ENCODE measurements at places on chromosomes 13 and 19.

- DNase-seq, result no peak
Observed at GRCh38 chr19:2462635-2463421, 6.1 kb upstream of the LMNB2 start.

DNA sequence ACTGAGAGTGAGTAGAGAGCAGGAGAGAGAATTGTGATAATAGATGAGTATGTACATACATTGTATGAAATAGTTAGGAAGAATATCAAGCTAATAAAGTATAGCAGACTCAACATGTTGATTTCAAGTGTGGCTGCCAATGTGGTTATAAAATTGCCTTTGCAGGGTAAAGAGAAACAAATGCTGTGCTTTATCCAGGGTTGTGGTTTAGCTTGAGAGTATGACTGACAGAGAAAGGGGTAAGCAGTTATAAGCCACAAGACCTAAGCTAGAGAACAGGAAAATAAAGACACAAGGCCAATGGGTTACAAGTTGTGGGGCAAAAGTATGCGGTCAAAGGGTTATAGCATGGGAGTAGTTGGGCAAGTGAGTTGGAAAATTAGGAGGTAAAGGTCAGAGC lies 1217.5 kb downstream of the DIAPH3 start:
- no peak for DNase-seq

DNA sequence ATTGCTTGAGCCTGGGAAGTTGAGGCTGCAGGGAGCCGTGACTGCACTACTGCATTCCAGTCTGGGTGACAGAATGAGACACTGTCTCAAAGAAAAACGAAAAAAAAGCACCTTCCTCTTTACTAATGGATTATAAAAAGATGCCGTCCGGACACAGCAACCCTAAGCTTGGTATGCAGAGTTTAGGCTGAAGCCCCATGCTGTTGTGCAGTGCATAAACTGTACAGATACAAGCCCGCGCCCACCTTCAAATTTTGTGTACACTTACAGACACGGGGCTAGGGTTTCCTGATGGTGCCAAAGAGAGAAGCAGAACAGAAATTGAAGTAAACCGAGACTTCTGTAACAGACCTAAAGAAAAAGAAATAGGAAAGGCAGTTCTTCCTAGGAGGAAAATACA lies 9.0 kb downstream of the LPAR6 start:
- no peak for DNase-seq

- DNase-seq, result peak; percentile 27
Observed at GRCh38 chr19:41588497-41589209, 12.7 kb downstream of the CEACAM21 start.
